ENCODE measurements at places on chromosomes 4 and X.

GRCh38 chrX:48511560-48511959 lies 2.8 kb downstream of the PORCN start:
- no peak for DNase-seq

GRCh38 chr4:176539091-176539784 lies 219.5 kb downstream of the SPCS3 start:
- DNase-seq: no peak

GRCh38 chr4:113958766-113959538 lies 20.5 kb downstream of the ARSJ start:
- DNase-seq: no peak

- DNase-seq: no peak
These were observed at the start of gene TCEAL3 for GRCh38 chrX:103607364-103608305. TCEAL3 (plus strand) TSS chrX:103607963; CDS start chrX:103609065, 1,102 bp downstream.

DNA sequence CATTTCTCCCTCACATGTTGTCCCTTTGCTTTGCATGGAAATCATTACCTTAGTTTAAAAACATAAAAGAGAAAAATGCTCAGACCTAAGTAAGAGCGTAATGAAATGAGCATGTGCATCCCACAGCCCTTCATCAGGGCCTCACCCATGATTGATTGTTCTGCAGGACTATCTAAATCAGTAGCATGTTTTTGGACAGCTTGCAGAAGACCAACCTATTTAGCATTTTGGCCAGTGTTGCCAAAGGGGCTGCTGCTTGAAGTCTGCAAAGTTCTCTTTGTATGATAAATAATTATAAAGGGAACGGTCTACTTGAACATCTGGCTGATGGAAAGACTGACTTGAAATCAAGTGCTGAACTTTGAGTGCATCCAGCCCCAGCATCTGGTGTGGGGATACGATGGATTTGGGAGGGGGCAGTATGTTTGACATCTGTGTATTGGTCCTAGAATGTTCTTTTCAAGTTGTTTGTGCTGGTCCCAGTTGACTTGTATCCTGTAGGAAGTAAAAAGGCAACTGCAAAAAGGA lies 76.1 kb upstream of the LIMCH1 start:
- no peak for DNase-seq

DNA sequence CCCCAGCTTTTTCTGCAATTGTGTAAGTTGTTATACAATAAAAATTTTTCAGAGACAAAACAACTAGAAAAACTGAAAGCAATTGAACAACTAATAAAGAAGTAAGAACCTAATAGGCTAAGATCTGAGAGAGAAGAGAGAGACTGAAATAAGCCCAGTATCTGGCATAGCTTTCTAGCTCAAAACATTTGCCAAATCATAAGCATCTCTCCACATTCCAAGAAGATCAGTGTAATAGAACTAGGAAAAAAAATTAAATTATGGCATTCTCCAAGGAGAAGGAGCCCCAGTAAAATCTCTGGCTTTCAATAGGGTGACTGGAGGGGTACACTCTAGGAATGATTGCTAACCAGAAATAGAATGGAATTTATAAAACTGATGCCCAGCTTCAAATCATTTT lies 19.0 kb upstream of the PPP3CA start:
- no peak for DNase-seq

- DNase-seq: no peak
These were observed 161.5 kb downstream of the SOWAHB start for GRCh38 chr4:76736414-76736813.

DNA sequence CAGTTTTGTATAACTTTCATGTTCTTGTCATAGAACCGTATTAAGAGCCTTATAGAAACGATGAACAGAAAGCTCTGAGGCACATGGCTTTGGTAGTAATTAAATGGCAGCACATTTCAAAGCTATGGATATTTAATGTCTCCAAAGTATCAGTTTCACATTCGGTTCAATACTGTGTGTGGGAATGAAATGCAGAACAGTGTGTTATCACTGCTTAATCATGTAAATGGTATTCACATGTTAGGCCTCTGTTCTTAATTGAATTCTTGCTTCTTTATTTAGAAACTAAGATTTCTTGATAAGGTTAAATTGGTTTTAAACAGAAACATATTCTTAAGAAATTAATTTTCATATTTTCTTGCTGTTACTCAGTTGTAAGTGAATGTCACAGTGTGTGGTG lies 701.0 kb upstream of the PITX2 start:
- DNase-seq: no peak

- DNase-seq: no peak
These were observed 7.0 kb upstream of the TMSB4X start for GRCh38 chrX:12967711-12968465.

DNA sequence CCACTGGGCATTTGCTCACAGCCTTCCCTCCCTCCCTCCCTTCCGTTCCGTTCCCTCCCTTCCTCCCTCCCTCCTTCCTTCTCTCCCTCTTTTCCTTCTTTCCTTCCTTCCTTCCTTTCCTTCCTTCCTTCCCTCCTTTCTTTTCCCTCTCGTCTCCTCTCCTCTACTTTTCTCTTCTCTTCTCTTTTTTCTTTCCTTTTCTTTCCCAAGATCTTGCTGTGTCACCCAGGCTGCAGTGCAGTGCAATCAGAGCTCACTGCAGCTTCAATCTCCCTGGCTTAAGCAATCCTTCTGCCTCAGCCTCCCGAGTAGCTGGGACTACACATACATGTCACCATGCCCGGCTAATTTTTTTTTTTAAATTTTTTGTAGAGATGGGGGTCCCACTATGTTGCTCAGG lies 26.7 kb upstream of the ING2 start:
- DNase-seq: no peak

- DNase-seq: no peak
These were observed 131.3 kb downstream of the SLC7A11 start for GRCh38 chr4:138110815-138111214.

DNA sequence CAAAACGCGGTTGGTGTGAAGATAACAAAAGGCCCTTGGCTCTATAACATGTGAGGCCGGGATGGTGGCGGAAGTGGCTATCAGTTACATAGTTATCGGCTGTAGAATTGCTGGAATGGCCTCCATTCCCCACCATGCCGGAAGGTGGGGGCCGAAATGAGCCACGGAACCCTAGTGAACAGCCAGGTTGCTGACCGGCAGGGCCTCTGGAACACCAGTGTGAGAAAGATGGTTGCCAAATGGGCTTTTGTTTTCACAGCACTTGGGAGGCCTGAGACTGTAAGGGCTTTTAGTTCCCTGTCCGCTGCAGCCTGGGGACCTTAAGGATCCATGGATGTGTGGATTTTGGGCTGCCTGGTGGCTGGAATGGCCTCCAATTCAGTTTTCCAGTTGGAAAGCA lies 23.3 kb upstream of the ARX start:
- DNase-seq: no peak

DNA sequence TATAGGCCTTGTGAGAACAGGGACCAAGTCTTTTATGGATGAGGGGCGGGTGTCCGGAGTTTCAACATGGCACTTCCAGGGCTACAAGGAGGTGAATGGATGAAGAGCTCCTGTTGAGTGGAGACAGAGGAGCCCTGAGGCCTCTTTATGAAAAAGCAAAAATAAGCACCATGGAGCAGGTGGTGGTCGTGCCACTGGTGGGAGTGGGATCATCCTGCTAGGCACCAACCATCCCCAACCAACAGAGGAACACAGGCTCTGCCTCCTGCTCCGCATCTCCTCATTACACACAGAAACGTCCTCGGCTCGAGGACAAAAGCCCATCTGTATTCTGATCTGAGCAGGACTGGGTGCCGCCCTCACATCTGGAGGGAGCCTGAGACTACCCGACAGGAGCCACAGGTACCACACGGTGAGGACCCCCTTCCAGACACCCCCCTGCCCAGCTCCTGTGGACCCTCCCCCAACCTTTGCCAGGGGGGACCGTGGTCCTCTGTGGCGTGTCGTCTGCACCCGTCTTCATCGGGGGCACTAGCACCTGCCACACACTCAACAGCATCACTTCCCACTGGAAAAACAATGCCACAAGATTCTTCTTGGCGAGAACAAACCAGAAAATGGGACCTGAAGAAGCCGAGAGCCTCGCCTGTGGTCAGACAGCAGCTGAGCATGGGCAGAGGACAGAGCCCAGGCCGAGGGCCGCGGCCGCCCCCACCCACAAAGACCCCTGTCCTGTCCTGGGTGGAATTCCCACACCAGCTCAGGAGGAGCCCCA lies 3.9 kb upstream of the PDE6B start:
- no peak for DNase-seq
